ENCODE measurements at places on chromosomes 6 and 20.

DNA sequence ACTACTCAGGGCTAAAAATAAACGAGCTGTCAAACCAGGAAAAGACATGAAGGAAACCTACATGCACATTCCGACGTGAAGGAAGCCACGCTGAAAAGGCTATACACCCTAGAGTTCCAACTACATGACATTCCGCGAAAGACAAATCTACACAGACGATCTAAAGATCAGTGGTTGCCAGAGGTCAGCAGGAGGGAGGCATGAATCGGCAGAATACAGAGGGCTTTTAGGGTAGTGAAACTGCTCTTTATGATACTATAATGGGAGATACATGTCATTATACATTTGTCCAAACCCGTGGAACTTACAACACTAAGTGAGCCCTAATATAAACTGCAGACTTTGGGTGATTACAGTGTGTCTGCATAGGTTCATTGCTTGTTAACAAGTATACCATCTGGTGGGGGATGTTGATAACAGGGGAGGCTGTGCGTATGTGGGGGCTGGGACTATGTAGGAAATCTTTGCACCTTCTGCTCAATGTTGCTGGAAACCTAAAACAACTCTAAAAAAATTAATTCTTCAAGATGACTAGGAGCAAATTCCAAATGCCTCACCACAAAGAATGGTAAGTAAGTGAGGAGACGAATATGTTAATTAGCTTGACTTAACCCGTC lies 132.2 kb upstream of the CDH4 start:
- DNase-seq, result no peak

DNA sequence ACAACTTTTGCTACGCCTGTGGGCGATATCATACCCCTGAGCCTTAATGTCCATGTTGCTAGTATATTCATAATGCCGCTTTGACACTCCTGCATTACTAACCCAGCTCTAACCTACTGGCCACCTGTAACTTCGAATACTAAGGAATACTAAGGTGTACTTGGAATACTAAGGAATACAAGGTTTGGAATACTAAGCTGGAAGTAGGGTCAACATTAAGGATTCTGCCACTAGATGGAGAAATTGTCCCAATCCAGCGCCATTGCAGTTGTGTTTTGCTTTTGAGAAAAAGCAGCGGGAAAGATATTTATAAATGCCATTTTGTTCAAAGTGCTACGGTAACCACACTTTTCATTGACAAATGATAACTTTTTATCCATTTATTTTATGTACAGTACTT lies 10.7 kb downstream of the TBXT start:
- DNase-seq, result no peak

DNA sequence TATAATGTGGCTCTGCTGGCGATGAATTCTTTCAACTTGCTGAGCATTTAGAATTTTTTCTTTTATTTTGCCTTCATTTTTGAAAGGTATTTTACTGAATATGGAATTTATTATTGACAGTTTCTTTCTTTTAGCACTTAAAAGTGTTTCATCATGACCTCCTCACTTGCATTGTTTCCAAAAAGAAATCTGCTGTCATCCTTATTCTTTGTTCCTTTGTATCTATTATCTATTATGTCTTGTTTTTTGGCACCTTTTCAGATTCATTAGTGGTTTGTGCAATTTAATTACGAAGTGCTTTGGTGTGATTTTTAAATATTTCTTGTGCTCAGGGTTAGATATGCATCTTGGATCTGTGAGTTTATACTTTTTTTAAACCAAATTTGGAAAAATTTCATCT lies 26.0 kb upstream of the SLC22A2 start:
- DNase-seq, result no peak

DNA sequence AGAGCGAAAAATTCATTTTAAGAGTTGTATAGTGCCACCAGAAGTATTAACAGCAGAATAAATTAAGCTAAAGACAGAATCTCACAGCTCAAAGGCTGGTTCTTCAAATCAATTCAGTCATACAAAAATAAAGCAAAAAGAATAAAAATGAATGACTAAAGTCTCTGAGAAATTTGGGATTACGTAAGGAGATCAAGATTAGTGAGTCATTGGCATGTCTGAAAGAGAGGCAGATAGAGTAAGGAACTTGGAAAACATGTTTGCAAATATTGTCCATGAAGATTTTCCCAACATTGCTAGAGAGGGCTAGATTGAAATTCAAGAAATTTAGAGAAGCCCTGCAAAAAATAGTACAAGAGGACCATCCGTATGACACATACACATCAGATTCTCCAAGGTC lies 1413.9 kb upstream of the ADGRB3 start:
- no peak for DNase-seq

DNA sequence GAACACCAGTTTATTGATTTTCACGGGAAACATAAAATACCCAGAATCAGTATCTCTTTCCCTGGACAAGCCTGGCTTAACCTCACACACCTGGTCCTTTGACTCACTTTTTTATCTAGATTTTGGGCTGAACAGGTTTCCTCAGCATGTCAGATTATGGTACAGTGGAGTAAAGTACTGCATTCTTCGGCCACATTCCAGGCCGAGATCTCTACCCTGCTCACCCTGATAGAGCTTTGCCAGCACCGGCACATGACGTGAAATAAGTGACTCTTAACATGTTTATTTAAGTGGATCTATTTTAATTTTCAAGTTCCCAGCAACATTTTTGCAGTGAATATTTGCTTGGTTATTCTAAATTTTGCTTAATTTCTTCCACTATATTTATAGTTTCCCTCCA lies 79.0 kb upstream of the POPDC3 start:
- no peak for DNase-seq

GRCh38 chr20:20683481-20684321 lies 28.7 kb downstream of the RALGAPA2 start:
- no peak for DNase-seq

GRCh38 chr6:117502580-117502979 lies 20.1 kb downstream of the DCBLD1 start:
- DNase-seq, result no peak
